Tibial nerve (tissue), 4 donors: ENCODE measurements at places on chromosomes 5 and 9.

DNA sequence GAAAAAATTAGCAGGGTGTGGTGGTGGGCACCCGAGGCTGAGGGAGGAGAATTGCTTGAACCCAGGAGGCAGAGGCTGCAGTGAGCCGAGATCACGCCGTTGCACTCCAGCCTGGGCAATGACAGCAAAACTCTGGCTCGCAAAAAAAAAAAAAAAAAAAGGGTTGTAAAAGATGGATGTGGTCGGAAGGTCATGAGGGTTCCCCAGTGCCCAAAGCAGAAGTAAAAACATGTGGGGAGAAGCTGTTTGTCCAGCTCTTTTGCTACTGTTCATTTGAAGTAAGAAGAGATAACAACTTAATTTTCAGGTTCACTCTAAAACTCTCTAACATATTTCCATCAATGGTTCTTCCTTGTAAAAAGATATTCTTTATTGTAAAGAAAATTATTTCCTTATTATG lies 57.1 kb upstream of the GOLPH3 start:
- H3K27ac ChIP-seq = no peak overlapping the region
- no peak overlapping the region for H3K4me3 ChIP-seq
- DNase-seq = no peak
- H3K36me3 ChIP-seq = peaks cover 34% of the 10 kb centered on the region
- no peaks in the 10 kb centered on the region for H3K4me1 ChIP-seq

GRCh38 chr5:179151286-179152118 lies 91.3 kb downstream of the ZNF354C start:
- DNase-seq = no peak
- no peak overlapping the region for H3K4me3 ChIP-seq
- no peaks in the 10 kb centered on the region for H3K27me3 ChIP-seq

- DNase-seq = no peak
- no peaks in the 10 kb centered on the region for H3K36me3 ChIP-seq
- H3K4me3 ChIP-seq = no peak overlapping the region
- H3K27me3 ChIP-seq = no peaks in the 10 kb centered on the region
Observed at GRCh38 chr9:127927988-127928675, 2.4 kb downstream of the PIP5KL1 start.

DNA sequence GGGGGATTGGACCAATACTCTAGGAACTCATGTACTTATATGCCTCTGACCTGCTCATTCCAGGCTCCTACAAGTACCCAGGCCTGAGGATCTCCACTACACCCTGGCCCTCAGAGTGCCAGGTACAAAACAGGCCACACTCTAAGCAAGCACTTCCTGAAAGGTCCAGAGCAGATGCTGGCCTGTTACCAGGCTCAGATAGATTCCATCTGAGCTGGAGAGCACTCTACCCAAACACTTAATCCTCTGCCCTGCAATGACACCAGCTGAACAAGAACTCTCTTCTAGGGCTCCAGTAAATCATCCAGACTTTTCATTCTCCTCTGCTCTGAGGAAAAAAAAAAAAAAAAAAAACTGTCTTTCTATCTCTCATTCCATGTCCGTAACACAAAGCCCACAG lies 2.9 kb downstream of the P4HA2 start:
- peaks cover 21% of the 10 kb centered on the region for H3K4me1 ChIP-seq
- H3K27me3 ChIP-seq = no peaks in the 10 kb centered on the region
- no peak overlapping the region for H3K4me3 ChIP-seq
- no peak for DNase-seq

- H3K36me3 ChIP-seq = no peaks in the 10 kb centered on the region
- peak overlapping the region; percentile 7 for H3K27ac ChIP-seq
- DNase-seq = no peak
Observed at GRCh38 chr9:36158917-36159316, 10.3 kb upstream of the CCIN start.

DNA sequence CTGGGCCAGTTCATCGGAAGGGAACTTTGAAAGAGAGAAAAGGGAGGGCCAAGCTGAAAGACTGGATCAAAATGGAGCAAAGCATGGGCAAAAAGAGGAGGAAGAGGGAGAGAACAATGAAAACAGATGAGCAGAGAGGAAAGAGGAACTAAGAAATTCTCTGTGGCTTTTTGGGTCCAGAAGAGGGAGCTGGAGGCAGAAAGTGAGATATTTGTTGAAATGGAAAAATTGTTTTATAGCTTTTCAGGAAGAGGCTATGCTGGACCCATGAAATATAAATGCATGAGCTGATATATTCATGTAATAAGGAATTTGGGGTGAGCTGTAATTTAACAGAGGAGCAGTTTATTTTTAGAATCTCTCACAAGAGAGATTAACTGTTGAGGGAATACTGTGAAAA lies 457.3 kb downstream of the DMAC1 start:
- no peak for DNase-seq
- H3K27me3 ChIP-seq = no peaks in the 10 kb centered on the region
- no peak overlapping the region for H3K27ac ChIP-seq
- H3K36me3 ChIP-seq = no peaks in the 10 kb centered on the region
- peaks cover 8% of the 10 kb centered on the region for H3K4me1 ChIP-seq

DNA sequence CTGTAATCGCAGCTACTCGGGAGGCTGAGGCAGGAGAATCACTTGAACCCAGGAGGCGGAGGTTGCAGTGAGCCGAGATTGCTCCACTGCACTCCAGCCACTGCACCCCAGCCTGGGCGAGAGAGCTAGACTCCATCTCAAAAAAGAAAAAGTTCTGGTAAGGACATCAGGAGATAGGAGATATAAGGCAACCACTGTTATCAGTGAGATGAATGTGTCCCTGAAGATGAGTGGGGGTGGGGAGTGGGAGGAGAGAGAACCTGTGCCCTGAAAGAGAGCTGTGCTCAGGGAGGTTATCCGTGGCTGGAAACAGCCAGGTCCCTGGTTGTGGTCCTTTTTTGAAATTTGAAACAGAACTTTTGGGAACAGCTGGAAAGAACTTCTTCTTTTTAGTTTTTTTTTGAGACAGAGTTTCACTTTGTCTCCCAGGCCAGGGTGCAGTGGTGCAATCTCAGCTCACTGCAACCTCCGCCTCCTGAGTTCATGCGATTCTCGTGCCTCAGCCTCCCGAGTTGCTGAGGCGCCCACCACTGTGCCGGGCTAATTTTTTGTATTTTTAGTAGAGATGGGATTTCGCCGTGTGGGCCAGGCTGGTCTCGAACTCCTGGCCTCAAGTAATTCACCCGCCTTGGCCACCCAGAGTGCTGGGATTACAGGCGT lies 2.6 kb downstream of the PTPA start:
- H3K36me3 ChIP-seq = no peaks in the 10 kb centered on the region
- H3K4me3 ChIP-seq = no peak overlapping the region
- peaks cover 22% of the 10 kb centered on the region for H3K4me1 ChIP-seq
- DNase-seq = no peak
- no peaks in the 10 kb centered on the region for H3K27me3 ChIP-seq
- peak overlapping the region; percentile 9 for H3K27ac ChIP-seq

- H3K27ac ChIP-seq = no peak overlapping the region
- H3K4me3 ChIP-seq = no peak overlapping the region
- H3K4me1 ChIP-seq = no peaks in the 10 kb centered on the region
- DNase-seq = no peak
Observed at GRCh38 chr5:158203261-158203660, 344.3 kb upstream of the CLINT1 start.

DNA sequence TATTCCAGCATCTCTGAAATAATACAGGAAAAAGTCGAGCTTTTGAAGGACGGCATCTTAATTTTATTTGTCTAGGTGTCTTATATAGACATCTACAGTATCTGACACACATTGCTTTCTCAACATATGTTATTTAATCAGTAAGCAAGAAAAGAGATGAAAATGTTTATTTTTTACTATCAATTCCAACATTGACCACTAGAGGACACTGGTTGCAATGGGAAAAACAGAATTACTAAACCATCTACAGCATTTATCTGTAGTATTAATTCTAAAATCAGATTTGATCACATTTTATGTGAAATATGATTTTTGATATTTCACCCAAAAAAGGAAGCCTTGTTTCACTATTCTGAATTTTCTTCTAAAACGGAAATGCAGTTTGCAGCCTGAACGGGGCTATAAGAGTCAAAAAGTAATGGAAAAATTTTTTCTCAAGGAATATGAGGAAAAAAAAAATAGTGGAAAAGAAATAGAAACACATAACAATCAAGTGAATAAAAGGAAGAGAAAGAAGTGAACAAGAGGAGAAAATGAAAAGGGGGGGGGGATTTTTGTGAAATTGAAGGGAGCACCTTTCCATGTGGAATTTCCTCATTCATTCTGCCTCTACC lies 98.6 kb downstream of the OSTF1 start:
- H3K4me3 ChIP-seq = no peak overlapping the region
- no peaks in the 10 kb centered on the region for H3K36me3 ChIP-seq
- no peak overlapping the region for H3K27ac ChIP-seq

- no peaks in the 10 kb centered on the region for H3K36me3 ChIP-seq
- H3K4me1 ChIP-seq = no peaks in the 10 kb centered on the region
- H3K27ac ChIP-seq = no peak overlapping the region
- no peak for DNase-seq
Observed at GRCh38 chr5:100746730-100747129, 156.4 kb downstream of the ST8SIA4 start.

DNA sequence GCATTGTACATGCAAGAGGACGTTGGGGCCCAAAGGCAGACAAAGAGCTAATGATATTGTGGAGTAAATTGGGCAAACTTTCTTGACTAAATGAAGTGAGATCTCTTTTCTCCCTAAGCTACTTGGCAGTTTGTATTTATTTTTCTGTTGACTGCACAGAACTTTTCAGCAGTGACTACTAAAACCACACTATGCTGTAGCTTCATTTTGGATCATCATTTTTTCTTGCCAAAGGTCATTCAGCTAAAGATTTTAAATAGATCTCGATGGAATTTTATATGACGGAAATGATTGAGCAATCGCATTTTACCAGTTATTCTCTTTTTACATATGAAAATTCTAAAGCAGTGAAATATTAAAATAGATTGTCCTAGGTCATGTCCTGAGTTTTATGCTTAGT lies 286.1 kb upstream of the ACTBL2 start:
- no peaks in the 10 kb centered on the region for H3K4me1 ChIP-seq
- H3K36me3 ChIP-seq = no peaks in the 10 kb centered on the region
- H3K27ac ChIP-seq = peak overlapping the region; percentile 4
- no peak overlapping the region for H3K4me3 ChIP-seq
- no peak for DNase-seq

DNA sequence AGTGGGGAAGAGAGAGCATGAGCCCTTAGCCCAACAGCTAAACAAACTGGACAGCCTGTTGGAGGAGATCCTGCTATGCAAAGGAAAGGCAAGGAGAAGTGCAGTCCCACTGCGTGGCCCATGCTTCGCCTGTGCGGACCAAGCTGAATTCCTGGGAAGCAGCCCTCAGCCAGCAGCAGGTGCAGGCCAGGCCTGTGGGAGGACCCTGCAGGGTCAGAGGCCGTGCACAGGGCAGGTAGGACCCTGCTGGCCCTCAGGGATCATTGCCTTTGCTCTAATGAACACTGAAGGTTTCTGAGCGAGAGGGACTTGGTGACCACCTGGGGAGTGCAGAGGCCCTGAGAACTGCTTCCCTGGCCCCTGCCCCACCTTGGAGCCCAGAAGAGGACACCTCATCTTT lies 6.0 kb upstream of the SLC6A19 start:
- no peaks in the 10 kb centered on the region for H3K27me3 ChIP-seq
- no peak overlapping the region for H3K27ac ChIP-seq

GRCh38 chr5:125550274-125550673 lies 803.8 kb upstream of the ZNF608 start:
- no peak overlapping the region for H3K4me3 ChIP-seq
- H3K27me3 ChIP-seq = no peaks in the 10 kb centered on the region
- H3K36me3 ChIP-seq = no peaks in the 10 kb centered on the region
- no peak for DNase-seq
- H3K27ac ChIP-seq = no peak overlapping the region

DNA sequence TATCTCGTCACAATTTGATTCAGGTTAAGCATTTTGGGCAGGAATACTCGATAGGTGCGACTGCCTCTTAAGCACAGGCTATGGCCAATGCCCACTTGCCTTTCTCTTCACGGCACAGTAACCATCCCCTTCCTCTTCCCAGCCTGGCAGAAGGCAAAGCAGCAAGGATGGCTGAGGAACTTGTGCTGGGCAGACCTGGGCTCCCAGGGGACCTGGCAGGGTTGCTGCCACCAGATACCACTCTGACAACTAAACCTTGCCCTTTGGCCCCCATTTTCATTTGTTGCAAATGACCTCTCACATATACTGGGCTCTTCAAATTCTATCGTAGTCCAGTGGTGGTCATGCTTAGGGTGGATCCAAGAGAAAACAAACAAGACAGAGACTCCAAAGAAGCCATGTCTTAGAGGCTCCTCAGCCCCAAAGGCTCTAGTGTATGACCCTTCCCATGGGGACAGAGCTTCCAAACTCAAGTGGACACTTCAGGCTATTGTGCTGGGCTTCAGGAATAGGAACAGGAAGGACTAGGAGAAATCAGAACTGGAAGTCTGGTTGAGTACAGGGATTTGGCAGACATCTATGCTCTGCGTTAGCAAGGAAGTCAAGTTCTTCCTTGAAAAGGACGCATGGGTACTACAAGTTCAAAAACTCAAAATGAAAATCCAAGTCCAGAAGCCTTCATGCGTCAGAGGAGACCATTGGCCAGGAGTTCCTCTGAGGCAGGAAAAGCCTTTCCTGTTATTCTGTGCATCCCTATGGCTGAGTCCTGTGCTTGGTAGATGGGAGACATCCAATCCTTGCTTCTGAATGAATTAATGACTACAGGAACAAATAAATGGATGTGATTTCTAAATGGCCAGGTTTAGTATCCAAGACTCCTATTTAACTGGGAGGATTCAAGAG lies 64.6 kb upstream of the PLPP1 start:
- DNase-seq = no peak
- H3K27me3 ChIP-seq = no peaks in the 10 kb centered on the region
- H3K36me3 ChIP-seq = no peaks in the 10 kb centered on the region
- H3K27ac ChIP-seq = peak overlapping the region; percentile 86

DNA sequence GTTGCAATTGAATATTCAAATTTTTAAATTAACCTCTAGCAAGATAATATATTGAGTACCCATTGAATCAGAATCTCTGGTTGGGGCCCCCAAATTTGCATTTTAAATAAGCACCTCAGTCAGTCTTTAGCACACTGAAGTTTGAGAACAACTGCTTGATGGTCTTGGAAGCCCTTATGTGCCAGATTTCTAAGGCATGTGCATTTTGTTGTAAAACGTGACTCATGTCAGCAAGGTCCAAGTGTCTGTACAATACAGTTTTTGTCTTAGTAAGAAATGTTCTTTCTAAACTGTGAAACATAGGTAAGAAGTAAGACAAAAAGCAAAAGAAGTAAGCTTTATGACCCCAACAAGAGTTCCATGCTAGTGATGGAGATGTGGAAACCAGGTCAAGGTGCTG lies 59.1 kb upstream of the PHF2 start:
- H3K36me3 ChIP-seq = peaks cover 22% of the 10 kb centered on the region
- no peak overlapping the region for H3K4me3 ChIP-seq
- no peak for DNase-seq
- H3K4me1 ChIP-seq = peaks cover 48% of the 10 kb centered on the region

DNA sequence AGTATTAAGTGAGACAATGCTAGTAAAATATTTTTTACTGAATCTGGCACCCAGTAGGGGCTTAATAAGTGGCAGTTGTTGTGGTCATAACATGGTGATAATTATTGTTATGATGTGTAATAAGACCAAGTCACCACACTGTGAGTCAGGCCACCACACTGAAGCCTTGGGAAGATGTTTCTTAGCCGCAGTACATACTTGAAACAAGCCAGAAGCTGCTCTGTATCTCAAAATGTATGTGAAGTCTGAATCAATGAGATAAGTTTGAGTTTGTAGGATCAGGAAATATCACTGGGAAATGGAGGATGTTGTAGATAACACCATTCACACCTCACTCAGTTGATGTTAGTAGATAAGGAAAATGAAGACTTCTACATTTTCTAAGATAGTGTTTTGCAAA lies 51.3 kb upstream of the PTPN3 start:
- DNase-seq = no peak
- no peak overlapping the region for H3K4me3 ChIP-seq
- no peaks in the 10 kb centered on the region for H3K36me3 ChIP-seq
